Fibroblast of villous mesenchyme (primary cell): ENCODE measurements at places on chromosomes 4 and X. TPM values are rescaled to one million over a fixed set of nuclear protein-coding genes. Genes with fewer than 3 reads are reported as not detected.

DNA sequence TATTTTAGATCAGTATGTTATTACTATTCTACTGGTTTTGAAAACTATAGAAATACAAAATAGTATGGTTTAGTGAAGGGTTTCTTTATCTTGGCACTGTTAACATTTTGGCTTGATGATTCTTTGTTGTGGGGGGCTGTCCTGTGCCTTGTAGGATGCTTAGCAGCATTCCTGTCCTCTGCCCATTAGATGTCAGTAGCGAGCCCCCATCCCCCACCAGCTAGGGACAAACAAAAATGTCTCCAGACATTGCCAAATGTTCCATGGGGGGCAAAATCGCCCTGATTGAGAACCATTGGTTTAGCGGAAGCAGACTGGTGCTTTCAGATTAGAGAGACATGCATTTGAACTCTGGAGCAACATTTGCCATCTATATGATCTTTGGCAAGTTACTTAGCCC lies 23.3 kb downstream of the SPARCL1 start:
- no peak for DNase-seq

DNA sequence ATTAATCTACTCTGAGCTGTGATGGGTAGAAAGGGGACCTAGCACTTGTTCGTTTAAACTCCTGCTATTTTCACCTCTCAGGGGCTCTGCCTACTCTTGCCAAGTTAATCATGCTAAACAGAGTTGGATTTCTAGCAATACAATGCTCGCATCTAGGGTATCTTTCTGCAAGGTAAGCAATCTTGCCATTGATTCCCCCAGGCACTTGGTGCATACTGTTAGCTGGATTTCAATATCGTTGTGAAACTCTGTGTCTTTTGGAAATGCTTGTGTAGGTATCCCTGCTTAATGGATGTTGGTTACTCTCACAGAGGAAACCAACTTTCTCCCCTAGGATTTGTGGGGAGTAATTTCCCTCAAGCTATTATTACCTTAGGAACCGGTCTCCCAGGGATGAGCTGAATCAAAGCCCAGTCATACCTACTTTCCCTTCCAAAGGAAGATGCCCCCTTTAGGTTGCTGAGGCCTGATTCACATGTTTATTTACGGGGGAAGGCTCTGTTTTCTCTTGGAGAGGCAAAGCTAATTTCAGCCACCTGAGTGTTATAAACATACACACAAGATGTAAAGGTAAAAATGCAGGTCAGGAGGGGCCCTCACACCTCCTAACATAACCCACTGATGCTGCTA lies 366.8 kb downstream of the FBXW7 start:
- DNase-seq, result no peak

GRCh38 chrX:68999931-69000330 lies 165.3 kb downstream of the PJA1 start:
- no peak for DNase-seq

KLHL15 gene
- total RNA-seq, result 6.8 and 12.5 TPM in 2 replicates

EIF1AX gene
- 34.8 and 48.8 TPM in 2 replicates for total RNA-seq

TBX22 gene
- total RNA-seq, result not detected in 2 replicates

CEP135 gene
- 11.0 and 12.1 TPM in 2 replicates for total RNA-seq

ARR3 gene
- not detected in 2 replicates for total RNA-seq
